ENCODE measurements at places on chromosomes 2 and 18.

DNA sequence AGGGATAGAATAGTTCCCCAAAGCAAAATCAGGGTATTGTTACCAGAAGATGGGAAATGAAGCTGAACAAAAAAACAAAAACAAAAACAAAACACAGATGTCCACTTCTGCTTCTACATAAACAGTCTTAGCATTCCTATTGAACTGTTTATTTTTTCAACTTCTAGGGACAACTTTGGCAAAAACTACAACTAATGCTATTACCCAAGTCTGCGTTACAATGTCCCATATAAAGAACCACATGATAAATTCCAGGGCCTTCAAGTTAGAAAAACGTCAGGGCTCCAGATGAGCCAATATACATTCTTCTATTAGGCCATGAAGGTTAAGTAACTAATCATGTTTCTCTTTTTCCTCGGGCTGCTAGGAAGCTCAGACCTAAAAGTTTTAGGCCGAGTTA, 16.9 kb downstream of the PID1 start:
- DNase-seq = no peak

DNA sequence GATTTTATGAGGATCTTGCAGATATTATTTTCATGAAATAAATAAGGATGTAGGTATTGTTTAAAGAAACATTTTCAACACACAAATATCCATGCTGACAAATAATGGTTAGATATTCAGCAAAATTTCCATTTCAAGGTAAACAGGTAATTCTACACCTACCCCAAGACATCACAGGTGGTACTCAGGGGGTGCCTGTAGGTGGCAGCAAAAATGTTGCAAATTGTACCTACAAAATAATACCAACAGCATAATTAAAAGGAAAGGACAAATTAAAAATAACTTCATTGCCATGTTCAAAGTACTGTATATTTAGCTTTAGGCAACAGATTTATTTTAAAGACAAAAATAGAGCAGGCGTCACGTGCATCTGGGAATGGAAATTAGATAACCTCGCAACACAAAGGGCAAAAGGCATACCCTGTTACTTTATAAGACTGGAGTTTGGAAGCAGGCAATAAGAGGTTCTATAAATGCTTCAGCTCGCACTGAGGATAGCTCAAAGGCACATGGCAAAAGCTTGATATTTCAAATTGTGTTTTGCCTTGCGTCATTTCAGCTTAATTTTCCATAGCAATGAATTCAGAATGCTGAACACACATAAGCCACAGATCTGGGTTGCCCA, 630.5 kb downstream of the TDRD15 start:
- no peak for DNase-seq

- no peak for DNase-seq
These were observed 93.0 kb downstream of the NRP2 start for GRCh38 chr2:205775097-205775877.

DNA sequence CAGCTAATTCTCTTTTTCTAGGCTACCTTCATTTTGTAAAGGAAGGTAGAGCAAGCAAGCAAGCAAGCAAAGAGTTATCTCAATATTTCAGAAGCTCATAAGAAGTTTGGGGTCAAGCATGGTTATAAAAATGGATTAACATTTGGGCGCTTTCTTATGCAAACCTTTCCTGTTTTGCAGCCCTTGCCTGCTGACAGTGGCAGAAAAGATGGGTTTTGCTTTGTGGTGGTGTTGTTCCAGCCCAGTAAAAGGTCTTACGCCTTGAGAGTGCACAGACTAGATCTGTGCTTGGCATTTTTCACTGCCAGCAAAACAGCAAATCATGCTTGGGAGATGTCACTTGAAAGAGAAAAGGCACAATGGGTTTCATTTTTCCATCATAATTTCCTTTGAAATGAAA, 1320.6 kb upstream of the CELF4 start:
- DNase-seq = no peak

GRCh38 chr2:212936572-212936971, 214.8 kb downstream of the IKZF2 start:
- no peak for DNase-seq

GRCh38 chr18:49565612-49566011, 3.8 kb downstream of the LIPG start:
- no peak for DNase-seq

- no peak for DNase-seq
These were observed 52.6 kb upstream of the RAB27B start for GRCh38 chr18:54775686-54776085.

DNA sequence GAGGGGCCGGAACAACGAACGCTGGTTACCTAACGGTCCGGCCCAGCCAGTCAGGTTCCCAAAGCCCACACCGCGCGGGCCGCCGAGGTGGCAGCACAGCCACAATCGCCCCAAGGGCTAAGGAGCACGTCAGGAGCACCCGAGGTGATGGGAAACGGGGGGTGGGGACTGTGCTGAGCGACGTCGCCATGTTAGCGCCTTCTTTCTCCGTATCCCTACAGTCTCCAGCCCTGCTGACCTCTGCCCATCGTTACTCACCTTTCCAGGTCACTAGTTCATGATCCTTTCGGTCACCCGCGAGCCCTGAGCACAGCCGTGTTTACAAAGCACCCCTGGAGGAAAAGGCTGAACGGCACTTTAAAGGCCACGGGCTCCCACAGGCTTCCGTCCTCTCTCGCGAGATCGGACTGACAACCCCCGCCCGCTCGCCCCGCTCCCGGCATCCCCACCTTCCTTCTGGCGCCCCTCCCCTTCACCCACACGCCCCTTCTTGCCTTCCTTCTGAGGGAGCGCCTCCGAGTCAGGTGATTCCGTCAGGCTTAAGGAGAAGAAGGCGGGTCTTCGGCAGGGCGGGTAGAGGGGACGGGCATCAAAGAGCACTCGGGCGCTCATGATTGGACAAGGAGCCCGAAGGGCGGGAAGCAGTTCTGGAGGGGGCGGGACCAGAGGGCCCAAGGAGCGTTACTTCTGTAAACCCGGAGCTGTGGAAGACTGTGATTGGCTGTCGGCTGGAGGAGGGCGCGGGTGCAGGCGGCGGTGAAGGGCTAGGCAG, at the start of gene ATF2:
Gene ATF2 (minus strand): TSS at position 412 of the 772 bp plus-strand sequence. CDS start 31,760 bp downstream, outside the sequence.
- DNase-seq = peak; percentile 80

DNA sequence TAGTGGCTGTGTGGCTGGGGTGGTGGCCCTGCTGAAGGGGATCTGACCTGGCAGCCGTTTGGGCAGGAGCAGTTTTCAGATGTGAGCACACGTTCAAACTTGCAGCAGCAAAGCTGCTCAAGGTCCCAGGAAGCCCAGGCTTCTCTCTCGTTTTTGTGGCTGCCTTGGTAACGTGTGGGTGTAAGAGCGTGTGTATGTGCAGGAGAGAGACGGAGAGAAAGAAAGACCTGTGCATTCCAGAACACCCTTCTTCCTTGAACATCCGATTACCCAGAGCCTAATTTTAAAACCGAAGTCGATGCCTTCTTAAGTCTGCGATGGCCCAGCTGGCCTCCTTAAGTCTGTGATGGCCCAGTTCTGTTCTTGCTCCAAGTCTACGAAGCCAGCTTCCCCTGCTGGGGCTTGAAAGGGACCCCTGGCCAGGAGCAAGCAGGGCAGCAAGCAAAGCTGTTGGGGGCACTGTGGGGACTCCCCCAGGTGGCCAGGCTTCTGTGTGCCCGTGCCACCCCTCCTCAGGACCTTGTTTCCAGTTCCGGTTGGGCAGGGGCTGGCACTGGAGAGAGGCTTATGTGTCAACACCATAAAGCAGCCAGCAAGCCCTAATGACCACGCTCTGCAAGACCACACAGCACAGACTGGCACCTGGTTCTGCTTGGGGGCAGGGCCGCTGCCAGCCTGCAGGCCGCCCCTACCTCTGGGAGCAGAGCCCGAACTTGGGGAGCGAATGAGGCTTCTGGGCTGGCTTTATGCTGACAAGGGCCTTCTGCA, 55.8 kb upstream of the ALPP start:
- DNase-seq = no peak

DNA sequence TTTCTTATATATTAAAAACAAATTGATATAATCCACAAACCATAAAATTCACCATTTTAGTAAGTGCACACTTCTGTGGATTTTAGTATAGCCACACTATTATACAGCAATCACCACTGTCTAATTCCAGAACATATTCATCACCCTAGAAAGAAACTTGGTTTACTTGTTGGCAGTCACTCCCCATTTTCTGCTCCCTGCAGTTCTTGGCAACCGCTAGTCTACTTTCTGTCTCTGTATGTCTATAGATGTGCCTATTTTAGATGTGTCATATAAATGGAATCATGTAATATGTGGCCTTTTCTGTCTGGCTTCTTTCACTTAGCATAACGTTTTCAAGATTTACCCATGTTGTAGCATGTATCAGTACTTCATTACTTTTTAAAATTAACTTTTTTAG, 5.7 kb downstream of the CKAP2L start:
- DNase-seq = no peak

DNA sequence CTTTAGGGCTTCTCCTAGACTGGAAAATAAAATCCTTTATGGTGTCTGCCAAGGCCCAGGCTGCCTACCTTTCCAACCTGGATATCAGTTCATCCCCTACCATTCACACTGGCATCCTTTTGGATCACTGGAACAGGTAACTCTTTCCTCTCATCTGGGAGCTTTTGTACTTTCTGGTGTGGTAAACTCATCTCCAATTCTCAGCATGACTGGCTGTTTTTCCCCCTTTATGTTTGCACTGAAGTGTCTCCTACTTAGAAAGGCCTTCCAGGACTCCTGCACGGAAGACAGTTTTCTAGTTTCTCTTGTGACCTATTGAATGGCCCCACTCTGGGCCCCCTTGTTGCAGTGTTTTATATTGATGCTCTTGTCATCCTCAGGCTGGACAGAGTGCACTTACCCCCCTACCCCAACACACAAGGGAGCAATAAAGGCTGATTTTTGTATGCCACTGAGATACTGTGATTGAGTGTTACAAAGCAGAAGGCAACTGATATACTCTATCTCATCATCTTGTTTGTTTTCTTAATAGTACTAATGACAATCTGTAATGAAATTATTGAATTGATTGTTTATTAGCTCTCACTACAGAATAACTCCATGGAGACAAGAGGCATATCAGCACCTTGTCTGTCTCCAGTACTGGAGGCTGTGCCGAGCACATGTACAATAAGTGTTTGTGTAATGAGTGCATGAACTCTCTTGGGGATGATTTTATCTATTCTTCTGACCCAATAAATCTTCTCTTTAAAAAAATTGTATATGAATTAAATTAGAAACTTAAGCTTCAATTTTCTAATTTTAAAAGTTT, 129.9 kb downstream of the PIEZO2 start:
- DNase-seq = no peak

DNA sequence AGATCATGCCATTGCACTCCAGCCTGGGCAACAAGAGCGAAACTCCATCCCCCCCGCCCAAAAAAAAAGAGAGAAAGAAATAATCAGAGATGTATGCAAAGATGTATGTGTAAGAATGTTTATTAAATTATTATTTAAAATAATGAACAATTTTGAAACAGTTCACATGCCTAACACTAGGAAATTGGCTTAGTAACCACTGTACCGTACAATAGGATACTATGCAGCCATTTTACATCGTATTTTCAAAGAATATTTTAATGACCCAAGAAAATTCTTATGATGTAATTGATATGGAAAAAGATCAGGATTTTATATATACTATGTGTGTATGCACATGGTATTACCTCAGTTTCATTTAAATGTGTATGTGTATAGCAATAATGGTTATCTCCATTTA, 190.5 kb downstream of the ZFP36L2 start:
- no peak for DNase-seq

GRCh38 chr2:69253611-69254301, 133.3 kb downstream of the GFPT1 start:
- no peak for DNase-seq

DNA sequence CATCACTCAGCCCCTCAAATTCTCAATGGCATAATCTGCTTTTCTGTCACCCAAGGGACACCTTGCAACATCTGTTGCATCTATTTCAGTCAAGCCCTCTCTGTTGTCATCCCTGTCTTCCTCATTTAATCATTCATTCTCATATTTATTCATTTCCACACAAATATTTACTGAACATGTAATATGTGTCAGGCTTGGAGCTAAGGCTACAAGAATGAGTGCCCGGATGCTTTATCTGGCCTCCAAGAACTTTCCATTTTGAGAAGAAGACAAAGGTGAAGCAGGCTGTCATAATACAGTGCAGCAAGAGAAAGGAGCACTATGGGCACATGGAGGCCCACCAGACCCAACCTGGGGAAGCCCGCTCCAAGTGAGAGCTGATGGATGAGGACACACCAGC, 15.6 kb downstream of the IL18RAP start:
- DNase-seq = no peak

DNA sequence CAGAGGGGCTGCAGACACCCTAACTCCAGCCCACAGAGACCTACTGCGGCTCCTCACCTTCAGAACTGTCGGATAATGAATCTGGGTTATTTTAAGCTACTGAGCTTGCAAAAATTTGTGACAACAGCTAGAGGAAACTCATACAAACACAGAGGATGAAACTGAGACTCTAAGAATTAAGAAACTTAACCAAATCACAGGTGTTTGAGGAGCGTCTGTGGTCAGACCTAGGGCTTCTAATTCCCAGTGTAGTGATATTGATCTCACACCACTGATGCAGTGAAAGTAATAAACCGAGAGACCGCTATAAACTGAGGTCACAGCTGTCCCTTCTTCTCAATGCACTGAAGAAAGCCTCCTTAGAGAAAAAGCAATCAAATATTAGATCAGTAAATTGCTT, 110.1 kb downstream of the RGPD3 start:
- DNase-seq = no peak

GRCh38 chr18:47644896-47645295, 285.6 kb downstream of the SMAD2 start:
- DNase-seq = no peak

GRCh38 chr2:105411720-105412407, 13.0 kb upstream of the FHL2 start:
- no peak for DNase-seq

DNA sequence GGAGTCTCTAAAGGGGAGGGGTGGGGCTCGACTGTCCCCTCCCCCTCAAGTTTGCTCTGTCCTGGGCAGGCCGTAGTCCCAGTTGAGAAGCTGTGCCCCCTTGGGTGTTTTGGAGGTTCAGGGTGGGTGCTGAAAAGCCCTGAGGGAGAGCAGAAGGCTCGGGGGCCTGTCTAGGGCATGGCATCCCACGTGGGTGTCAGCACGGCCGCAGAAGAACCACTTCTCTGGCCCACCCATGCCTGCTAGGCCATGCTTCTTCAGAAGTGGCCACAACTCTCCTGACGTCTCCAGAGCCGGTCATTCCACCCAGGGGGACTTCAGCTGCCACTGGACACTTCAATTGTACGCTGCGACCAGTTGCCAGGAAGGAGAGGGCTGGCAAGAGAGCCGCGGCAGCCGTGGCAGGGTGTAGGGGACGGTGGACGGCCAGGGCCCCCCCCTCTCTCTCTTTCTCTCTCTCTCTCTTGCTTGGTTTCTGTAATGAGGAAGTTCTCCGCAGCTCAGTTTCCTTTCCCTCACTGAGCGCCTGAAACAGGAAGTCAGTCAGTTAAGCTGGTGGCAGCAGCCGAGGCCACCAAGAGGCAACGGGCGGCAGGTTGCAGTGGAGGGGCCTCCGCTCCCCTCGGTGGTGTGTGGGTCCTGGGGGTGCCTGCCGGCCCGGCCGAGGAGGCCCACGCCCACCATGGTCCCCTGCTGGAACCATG, at the start of gene INPP5D:
Gene INPP5D (plus strand): TSS at position 546 of the 704 bp plus-strand sequence. CDS start 137 bp downstream, at position 683.
- peak; percentile 75 for DNase-seq

GRCh38 chr2:31980674-31981356, 30.0 kb downstream of the MEMO1 start:
- peak; percentile 47 for DNase-seq
